ENCODE measurements at places on chromosomes 1 and 21.

GRCh38 chr1:171480035-171480434 lies 5.3 kb upstream of the PRRC2C start:
- no peak for DNase-seq

DNA sequence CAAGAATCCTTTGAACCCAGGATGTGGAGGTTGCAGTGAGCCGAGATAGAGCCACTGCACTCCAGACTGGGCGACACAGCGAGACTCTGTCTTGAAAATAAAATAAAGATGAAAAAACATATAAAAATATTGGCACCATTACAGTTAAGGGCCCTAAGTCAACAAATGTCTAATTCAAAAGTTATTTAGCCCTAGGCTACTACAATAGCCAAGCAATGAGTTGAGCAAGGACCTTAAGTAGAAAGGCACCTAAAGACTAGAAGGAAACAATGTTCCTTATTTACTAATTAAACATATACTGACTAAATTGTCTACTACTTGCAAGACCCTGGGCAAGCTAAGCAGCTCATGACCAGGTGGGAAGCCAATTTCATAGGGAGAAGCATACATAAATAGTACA lies 4.1 kb downstream of the PIK3R3 start:
- DNase-seq = no peak

DNA sequence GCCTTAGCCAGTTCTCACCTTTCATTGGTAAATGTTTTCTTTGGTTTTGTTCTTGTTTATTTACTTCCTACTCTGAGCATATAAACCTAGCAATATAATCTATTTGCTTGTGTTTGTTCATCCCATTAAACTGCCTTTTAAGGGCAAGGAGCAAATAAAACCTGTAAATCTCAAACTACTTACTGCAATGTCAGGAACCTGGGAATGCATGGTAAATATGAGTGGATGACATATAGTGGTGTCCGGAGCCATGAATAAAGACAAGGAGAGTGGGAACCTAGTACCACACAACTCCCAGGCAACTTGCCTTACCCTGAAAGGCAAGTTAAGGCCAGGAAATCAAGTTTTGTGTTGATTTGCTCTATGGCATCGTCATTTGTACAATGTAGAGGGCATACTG lies 1133.7 kb upstream of the NCAM2 start:
- no peak for DNase-seq

DNA sequence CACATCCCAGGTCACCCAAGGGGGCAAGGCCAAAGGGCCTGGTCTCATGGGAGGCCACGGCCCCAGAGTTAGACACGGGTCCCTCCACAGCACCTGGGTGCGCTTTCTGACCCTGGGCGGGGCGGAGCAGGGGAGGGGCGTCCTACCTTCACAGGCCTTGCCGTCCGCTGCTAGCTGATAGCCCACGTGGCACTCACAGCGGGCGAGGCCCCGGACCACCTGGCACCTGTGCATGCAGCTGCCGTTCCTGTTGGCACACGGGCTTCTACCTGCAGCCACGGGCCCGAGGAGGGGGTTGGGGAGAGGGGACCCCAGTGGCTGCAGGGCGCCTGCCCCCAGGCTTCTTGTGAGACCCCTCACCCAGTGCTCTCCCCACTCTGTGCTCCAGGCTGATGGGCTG lies 59.9 kb downstream of the ARHGEF16 start:
- no peak for DNase-seq

GRCh38 chr1:245448975-245449431 lies 294.2 kb downstream of the KIF26B start:
- DNase-seq = no peak

- DNase-seq = no peak
Measured at GRCh38 chr1:145999321-146000024, 3.1 kb upstream of the TXNIP start.

DNA sequence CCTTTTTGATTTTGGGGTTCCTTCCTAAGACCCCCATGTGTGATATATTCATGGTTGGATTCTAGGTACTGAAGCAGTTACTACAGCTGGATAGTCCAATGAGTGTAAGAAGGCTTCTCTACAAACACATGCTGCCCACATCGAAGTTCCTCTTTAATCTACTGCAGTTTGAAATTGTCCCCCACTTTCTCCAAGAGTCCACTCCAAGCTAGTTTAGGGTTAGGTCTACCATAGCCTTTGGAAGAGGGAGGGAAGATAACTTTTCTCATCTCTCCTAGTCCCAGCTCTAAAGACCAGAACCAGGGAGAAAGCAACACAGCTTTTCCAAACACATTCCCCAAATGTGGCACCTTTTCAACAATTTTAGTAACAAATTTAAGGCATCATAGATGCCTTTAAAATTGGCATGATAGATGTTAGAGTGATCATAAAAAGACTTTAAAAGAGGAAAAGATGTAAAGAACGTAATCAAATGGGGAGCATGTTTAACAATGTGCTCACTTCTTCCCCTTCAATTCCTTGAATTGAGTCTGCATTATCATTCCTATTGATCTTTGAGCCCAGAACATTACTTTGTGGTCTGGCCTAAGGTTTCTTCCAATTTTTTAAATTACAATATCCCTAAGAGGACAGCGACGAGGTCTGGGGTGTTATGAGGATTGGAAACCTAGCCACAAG lies 1.0 kb upstream of the EXO1 start:
- DNase-seq = peak; percentile 11

GRCh38 chr1:28129150-28129549 lies 40.7 kb upstream of the EYA3 start:
- no peak for DNase-seq

GRCh38 chr21:27418346-27418745 lies 451.5 kb upstream of the ADAMTS5 start:
- DNase-seq = no peak

DNA sequence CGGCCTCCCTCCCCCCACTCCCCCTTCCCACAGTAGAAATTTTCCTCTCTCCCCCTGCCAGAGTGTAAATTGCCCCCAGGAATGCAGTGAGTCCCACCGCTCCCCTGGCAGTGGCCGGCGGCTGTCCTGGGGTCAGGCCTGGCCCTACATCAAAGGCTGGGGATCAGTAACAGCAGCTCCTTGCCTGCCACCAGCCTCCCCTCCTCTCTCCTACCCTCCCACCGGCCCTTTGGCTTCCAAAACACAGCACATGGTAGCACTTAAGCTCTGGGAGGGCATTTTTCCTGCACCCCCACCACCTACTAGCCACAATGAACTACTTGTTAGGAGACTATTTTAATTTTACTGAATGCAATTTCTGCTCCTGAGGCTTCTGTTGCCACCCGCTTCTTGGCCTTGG lies 9.0 kb upstream of the COL8A2 start:
- DNase-seq = no peak

GRCh38 chr1:222627232-222627631 lies 9.3 kb downstream of the MIA3 start:
- no peak for DNase-seq

DNA sequence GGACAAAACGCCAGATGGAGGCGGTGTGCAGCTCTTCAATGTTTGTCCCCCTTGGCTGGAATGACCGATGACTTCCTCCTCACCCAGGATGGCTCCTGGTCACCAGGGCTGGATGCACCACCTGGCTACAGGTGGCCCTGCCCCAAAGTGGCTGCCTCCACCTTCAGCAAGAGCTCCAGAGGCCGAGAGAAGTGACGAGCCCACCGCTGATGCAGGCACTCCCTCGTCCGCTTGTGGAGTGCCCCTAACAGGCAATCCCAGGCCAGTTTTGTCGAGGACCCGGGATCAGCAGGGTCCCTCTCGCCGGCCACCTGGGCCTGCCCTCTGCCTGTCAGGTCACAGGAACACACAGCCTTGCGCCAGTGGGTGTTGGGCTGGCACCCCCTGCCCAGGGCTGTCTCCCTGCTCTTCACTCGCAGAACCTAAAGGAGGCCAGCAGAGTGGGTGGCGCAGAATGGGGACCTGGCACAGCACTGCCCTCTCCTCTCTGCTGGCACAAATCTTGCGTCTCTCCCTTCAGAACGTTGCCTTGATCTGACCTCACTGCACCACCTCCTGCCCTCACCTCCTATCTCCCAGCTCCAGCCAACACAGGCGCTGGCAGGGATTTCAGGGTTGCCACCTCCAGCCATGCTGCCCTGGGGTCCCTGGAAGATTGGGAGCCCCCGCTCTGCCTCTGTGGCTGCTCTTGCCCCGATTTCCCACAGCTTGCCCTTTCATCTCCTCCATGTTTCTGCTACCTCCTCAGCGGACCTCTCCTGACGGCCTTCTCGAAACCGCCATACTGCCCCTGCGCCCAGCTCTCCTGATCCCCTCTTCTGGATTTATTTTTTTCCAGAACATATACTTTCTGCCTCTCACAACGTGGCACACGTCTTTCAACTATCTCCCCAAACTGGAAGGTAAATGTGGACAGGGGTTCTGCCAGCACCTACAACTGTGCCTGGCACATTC lies 38.6 kb downstream of the SLC45A1 start:
- DNase-seq = no peak

GRCh38 chr1:232968965-232969364 lies 18.6 kb downstream of the NTPCR start:
- no peak for DNase-seq

DNA sequence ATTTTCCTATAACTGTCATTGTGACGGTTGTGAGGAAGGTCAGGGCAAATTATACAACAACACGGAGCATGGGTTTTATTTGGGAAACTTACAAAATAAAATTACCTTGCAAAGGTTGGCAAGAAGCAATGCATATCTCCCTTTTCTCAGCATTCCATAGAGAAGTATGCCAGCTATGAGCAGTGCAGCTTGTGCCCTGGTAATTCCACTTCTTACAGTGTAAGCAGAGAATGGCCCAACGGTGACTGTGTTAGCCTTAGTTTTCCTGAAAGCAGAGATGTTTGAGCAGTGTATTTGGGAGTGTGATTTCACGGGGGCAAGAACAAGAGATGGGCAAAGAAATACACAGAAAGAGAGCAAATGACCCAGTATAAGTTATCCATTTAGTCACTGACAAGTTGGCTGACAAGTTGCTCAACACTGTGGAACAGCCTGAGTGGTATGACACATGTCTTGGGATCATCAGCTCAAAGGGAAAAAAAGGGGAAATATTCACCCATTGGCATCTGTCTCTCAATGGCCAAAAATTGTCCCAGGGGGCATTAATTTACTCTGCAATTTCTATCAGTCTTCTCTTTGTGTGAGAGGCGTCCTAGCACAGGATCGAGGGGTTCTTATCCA lies 210.9 kb upstream of the NRIP1 start:
- DNase-seq = no peak

- DNase-seq = no peak
Measured at GRCh38 chr1:187641015-187641414, 812.3 kb downstream of the PLA2G4A start.

GRCh38 chr1:107545879-107546278 lies 405.0 kb downstream of the NTNG1 start:
- no peak for DNase-seq

DNA sequence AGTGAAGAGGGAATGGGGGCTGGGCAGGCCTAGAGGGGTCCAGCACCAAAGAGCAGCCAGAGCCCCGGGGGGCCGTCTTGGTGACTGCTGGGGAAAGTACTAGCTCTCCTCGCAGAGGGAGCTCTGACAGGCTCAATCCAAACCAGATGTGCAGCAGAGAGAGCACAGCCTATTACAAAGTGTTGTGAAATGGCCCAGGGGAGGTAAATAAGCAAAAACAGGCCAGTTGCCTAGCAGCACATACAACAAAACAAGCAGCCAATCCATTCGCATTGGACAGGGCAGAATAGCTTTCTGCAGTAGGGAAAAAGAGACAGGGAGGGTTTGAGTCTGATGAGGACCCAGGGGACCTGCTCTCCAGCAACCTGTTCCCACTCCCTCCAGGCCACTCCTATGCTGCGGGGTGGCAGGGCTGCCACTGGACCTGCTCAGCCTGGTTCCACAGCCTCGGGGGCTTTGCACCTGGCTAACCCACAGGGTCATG lies 239.6 kb upstream of the FGGY start:
- no peak for DNase-seq

All from hematopoietic multipotent progenitor cell treated with erythropoietin and hydrocortisone succinate and interleukin-3 and kit ligand, for 15 days (in vitro differentiated cells).